Osteoblast (primary cell): ENCODE measurements at places on chromosomes 4 and X. TPM values are rescaled to one million over a fixed set of nuclear protein-coding genes. Genes with fewer than 3 reads are reported as not detected.

The ACTRT1 gene
- total RNA-seq = not detected in 2 replicates

The GLOD5 gene
- total RNA-seq = not detected in 2 replicates

The CRMP1 gene
- under 0.01 TPM in 2 replicates for total RNA-seq

The GBA3 gene
- total RNA-seq = under 0.01 TPM in 1 of 2 replicates, not detected in the other

The PDE6B gene
- total RNA-seq = not detected in 2 replicates

The OPRPN gene
- not detected in 2 replicates for total RNA-seq

The UBE2D3 gene
- total RNA-seq = 390 and 426 TPM in 2 replicates

The HSFX4 gene
- total RNA-seq = not detected in 2 replicates

The USP26 gene
- not detected in 2 replicates for total RNA-seq

The MMAA gene
- total RNA-seq = 4.3 and 5.0 TPM in 2 replicates

The LIMCH1 gene
- 6.5 and 9.0 TPM in 2 replicates for total RNA-seq

The ZRSR2 gene
- total RNA-seq = 2.9 and 4.1 TPM in 2 replicates

The CTAG2 gene
- 0.88 and 13.8 TPM in 2 replicates for total RNA-seq

The ZFYVE28 gene
- 9.7 and 10.5 TPM in 2 replicates for total RNA-seq

The FAM149A gene
- 3.3 and 12.7 TPM in 2 replicates for total RNA-seq

The H2BW2 gene
- not detected in 2 replicates for total RNA-seq

The FRMD7 gene
- total RNA-seq = 1.1 and 1.5 TPM in 2 replicates

The FAAH2 gene
- total RNA-seq = under 0.01 TPM in 1 of 2 replicates, not detected in the other

The ADH1B gene
- total RNA-seq = 0.59 and 0.72 TPM in 2 replicates
